ENCODE measurements at places on chromosomes 7 and 10.

GRCh38 chr10:128729910-128730420, 603.7 kb upstream of the MKI67 start:
- no peak for DNase-seq

- DNase-seq = no peak
Measured at GRCh38 chr7:47520406-47520805, 61.5 kb downstream of the TNS3 start.

DNA sequence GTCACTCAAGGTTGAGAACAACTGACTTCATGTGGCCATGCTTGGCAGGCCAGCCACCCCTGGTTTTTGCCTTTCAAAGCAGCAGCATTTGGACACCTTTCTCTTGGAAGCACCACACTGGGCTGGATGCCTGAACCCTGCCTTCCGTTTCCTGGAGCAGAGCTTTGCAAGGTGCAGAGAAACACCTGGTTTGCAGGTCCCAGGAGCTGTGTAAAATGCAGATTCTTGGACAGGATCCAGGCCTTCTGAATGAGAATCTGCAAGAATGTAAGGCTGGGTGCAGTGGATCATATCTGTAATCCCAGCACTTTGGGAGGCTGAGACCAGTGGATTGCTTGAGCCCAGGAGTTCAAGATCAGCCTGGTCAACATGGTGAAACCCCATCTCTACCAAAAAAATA, 18.0 kb upstream of the DUSP5 start:
- DNase-seq = no peak

DNA sequence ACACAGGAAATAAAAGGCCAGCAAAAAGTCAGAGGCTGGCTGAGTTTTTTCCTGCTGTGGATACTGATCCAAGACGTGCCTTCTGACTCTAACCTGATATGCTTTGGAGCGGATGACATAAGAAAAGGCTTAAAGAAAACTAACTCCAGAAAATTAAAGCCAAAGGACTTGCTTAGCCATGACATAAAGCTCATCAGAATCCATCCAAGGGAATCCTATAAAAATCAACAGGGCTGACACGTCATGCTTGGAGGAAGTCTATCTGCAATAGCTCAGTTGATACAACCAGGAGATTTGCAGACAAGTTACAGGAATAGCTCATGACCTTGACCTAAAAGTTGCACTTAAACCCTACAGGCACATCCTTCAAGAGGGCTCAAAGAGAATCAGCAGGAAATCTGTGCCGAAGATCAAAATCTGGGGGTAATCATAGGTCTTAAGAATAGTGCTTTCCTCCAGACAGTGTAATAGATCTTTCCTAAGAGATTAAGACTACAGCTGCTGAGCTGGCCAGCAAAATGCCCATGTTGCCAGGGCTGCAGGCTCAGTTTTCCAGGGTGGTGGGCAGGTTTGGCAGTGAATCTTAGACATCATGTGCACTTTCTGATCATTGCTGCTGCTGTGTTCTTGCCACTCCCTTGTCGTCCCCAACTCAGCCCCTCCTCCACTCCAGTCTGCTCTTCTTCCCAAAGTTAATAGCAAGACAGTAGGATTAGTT, 111.5 kb upstream of the SVIL start:
- DNase-seq = no peak

- no peak for DNase-seq
Measured at GRCh38 chr7:107596881-107597581, 17.0 kb downstream of the BCAP29 start.

GRCh38 chr7:100211342-100211780, 8.4 kb upstream of the PVRIG start:
- DNase-seq = no peak

DNA sequence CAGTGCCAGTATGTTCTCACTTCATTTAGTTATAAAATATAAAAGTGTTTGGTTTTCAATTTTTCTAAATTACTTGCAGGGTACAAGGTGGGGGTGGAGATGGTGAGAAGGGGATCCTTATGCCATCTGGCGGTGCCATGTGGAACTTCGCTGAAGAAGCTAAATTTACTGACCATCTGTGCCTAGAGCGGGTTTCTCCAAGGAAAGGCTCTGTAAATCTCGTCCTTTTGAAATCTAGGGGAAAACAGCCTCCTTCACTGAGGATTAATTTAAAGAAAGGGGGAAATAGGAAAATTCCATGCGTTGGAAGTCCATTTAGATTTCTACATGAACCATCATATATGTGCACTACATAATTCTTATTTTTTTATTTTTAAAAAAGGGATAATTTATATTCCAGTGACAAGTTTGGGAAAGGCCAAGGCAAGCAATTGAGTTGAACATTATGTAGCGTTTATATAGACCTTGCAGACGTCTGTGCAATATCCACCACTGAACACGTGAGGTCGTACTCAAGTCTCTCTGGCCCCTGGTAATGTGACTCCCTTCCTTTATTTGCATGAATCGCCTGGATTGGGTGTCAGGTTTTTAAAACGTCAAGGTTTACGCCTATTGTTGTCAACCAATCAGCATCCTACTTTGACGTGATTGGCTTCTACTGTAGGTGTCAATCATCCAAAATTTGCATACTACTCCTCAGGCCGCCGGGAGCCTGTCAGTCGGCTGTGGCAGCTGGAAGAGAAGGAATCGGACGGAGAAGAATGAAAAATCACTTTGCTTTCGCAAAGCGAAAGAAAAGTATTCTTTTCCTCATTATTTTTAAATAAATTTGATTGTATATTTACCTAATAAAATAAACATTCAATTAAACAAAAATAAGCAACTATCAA, 297.1 kb upstream of the NFE2L3 start:
- DNase-seq = peak; percentile 90

- DNase-seq = no peak
Measured at GRCh38 chr7:3162289-3162688, 118.6 kb upstream of the CARD11 start.

- no peak for DNase-seq
Measured at GRCh38 chr7:93461350-93461749, 113.2 kb downstream of the CALCR start.

GRCh38 chr10:113620511-113620910, 43.3 kb downstream of the NRAP start:
- DNase-seq = no peak

- DNase-seq = no peak
Measured at GRCh38 chr10:62450912-62451610, 76.9 kb downstream of the ZNF365 start.

- peak; percentile 30 for DNase-seq
Measured at GRCh38 chr10:48306870-48307710, 613 bp downstream of the MAPK8 start.

GRCh38 chr7:100602889-100603725, 944 bp downstream of the PCOLCE start:
- DNase-seq = peak; percentile 72

DNA sequence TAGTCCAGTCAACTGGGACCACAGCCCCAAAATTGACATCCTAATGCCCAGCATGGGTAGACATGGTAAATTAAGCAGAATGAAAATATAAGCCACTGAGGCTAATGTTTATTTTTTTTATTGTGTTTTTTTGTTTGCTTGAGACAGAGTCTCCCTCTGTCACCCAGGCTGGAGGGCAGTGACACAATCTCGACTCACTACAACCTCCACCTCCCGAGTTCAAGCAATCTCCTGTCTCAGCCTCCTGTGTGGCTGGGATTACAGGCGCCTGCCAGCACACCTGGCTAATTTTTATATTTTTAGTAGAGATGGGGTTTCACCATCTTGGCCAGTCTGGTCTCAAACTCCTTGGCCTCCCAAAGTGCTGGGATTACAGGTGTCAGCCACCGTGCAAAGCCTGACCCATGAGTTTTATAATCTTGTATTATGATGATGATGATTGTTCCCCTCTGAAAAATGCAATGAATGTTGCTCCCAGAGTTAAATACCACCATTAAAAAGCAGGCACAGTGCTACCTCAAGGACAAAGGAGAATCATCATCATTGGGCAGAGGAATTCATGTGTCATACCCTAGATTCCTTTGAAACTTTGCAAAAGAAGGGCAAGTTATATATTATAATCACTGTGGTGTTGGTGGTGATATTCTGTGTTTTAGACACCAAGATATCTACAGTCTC, 228.0 kb downstream of the PARD3 start:
- no peak for DNase-seq

DNA sequence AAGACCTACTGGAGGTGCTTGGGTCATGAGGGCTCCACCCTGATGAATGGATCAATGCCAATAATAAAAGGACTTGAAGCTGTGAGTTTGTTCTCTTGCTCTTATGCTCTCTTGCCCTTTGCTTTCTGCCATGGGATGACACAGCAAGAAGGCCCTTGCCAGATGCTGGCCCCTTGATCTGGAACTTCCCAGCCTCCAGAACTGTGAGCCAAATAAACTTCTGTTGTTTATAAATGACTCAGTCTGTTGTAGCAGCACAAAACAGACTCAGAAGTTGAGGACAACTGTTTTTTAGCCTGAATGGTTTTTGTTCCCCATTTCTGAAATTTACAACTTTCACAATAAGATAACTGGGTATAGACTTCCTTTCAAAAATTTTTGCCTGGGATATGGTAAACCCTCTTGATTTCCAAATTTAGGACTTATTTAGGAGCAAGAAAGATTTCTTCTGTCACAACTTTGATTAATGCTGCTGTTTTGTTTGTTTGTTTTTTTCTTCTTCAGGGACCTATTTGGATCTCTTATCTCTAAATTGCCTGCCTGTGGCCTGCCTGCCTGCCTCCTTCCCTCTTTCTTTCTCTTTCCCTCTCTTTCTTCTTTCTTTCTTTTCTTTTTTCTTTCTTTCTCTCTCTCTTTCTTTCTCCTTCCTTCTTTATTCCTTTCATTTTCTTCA, 12.1 kb downstream of the ENTPD1 start:
- no peak for DNase-seq

GRCh38 chr7:2719007-2719406, 31.0 kb downstream of the AMZ1 start:
- peak; percentile 70 for DNase-seq
